ENCODE measurements at places on chromosomes 2 and 18. TPM values are rescaled to one million over a fixed set of nuclear protein-coding genes. Genes with fewer than 3 reads are reported as not detected.

The CENPA gene
- 0.50 TPM for total RNA-seq

The UNC80 gene
- not detected for total RNA-seq

The CDCA7 gene
- total RNA-seq = 1.4 TPM

The SGO2 gene
- total RNA-seq = 2.3 TPM

The RESP18 gene
- total RNA-seq = not detected

- H3K27me3 ChIP-seq = no peaks in the 10 kb centered on the region
- no peak for DNase-seq
- no peak overlapping the region for H3K27ac ChIP-seq
- H3K36me3 ChIP-seq = no peaks in the 10 kb centered on the region
- H3K4me1 ChIP-seq = no peaks in the 10 kb centered on the region
Measured at GRCh38 chr2:71702071-71702970, 249.0 kb downstream of the DYSF start.

- no peaks in the 10 kb centered on the region for H3K27me3 ChIP-seq
- H3K36me3 ChIP-seq = no peaks in the 10 kb centered on the region
- H3K27ac ChIP-seq = no peak overlapping the region
- peaks cover 5% of the 10 kb centered on the region for H3K4me1 ChIP-seq
- no peak overlapping the region for H3K4me3 ChIP-seq
Measured at GRCh38 chr2:99695944-99696253, 206.1 kb upstream of the REV1 start.

GRCh38 chr2:187188783-187189631, 259.0 kb downstream of the CALCRL start:
- no peak overlapping the region for H3K4me3 ChIP-seq
- H3K27ac ChIP-seq = no peak overlapping the region
- no peaks in the 10 kb centered on the region for H3K4me1 ChIP-seq
- no peaks in the 10 kb centered on the region for H3K36me3 ChIP-seq

DNA sequence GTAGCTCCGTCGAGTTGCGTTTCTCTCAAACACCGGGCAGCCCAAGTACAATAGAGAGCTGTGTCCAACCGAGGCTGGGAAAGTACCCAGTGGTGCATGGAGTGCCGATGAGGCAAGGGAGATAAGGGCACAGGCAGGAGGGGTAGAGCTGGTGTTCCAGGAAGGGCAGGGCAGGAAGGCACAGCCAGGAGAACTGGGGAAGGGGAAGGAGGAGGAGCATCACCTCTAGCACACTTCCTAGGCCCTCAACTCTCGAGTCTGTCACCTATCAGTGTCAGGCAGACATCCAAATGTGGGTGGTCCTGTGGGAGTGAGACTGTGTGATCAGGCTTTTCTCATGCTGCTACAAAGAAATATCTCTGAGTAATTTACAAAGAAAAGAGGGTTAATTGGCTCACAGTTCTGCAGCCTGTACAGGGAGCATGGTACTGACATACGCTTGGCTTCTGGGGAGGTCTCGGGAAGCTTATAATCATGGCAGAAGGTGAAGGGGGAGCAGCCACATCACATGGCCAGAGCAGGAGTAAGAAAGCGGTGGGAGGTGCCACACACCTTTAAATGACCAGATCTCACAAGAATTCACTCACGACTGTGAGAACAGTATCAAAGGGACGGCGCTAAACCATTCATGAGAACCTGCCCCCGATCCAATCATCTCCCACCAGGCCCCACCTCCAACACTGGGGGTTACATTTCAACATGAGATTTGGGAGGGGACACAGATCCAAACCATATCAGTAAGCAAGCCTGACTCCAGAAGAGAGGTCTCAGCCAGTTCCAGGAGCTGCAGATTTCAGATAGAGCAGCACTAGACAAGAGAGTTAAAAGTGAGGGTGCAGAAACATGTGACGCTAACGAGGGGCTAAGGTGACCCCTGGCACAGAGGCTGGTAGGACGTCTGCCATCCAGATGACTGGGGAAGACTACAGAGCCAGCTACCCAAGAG, 75.7 kb downstream of the MBOAT2 start:
- H3K4me1 ChIP-seq = no peaks in the 10 kb centered on the region
- H3K27me3 ChIP-seq = no peaks in the 10 kb centered on the region
- H3K4me3 ChIP-seq = no peak overlapping the region

DNA sequence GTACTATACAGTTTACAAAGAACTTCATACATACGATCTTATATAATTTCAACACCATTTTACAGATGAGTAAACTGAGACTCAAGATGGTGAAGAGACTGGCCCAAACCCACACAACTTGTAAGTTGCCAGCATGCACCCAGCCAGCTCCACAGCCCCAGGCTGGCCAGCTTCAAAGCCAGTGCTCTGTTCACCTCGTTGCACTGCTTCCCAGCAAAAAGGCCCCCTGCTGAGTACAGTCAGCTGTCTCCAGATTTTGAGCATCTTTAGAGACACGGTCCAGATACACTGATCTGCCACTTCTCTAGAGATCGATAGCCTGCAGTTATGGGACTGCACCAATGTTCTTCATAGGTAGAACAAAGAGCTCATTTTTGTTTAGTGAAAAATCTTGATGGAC, 257.2 kb upstream of the CHAC2 start:
- no peak overlapping the region for H3K27ac ChIP-seq
- H3K27me3 ChIP-seq = no peaks in the 10 kb centered on the region
- no peak overlapping the region for H3K4me3 ChIP-seq
- DNase-seq = no peak

- DNase-seq = no peak
- no peak overlapping the region for H3K4me3 ChIP-seq
- no peaks in the 10 kb centered on the region for H3K27me3 ChIP-seq
- H3K27ac ChIP-seq = no peak overlapping the region
- H3K36me3 ChIP-seq = no peaks in the 10 kb centered on the region
Measured at GRCh38 chr2:112912403-112912802, 1.4 kb downstream of the IL37 start.

DNA sequence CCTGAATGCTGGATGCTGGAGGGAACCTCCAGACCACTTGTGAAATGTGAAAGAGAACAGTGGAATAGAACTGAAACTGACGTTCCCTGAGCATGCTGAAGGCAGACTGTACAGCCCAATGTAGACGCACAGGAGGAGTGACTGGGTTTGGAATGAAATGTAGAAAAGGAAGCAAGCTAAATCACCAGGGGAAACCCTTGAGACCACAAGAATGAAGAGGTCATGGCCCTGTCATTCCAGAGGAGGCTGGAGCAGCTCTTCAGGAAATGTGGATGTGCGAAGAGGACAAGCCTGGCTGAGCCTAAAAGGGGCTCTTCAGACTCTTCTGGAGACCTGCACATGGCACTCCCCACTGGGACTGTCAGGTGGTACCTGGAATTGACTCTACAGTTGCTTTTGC, 118.5 kb upstream of the ALPP start:
- H3K4me3 ChIP-seq = no peak overlapping the region
- peaks cover 20% of the 10 kb centered on the region for H3K36me3 ChIP-seq
- no peaks in the 10 kb centered on the region for H3K4me1 ChIP-seq
- no peaks in the 10 kb centered on the region for H3K27me3 ChIP-seq

GRCh38 chr2:223501641-223502040, 100.5 kb downstream of the SCG2 start:
- H3K27ac ChIP-seq = no peak overlapping the region
- H3K4me1 ChIP-seq = no peaks in the 10 kb centered on the region
- H3K4me3 ChIP-seq = no peak overlapping the region
- H3K27me3 ChIP-seq = no peaks in the 10 kb centered on the region
- no peaks in the 10 kb centered on the region for H3K36me3 ChIP-seq

DNA sequence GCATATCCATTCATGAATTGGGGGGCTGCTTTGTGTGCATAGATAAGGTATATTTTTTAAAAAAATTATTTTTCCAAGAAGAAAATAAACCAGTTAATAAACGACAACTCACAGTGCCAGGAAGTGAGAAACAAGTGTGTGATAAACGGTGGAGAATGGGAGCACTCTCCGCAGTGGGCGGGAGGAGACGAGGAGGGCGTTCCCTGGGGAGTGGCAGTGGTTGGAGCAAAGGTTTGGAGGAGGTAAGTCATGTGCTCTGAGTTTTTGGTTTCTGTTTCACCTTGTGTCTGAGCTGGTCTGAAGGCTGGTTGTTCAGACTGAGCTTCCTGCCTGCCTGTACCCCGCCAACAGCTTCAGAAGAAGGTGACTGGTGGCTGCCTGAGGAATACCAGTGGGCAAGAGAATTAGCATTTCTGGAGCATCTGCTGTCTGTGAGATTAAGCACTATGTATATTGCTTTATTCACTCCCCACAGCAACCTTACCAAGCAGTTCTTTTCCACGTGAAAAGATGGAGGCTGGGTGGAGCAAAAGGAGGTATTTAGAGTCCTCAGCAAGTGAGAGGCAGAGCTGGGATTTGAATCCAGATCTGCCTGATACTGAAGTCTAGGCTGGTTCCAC, 27.0 kb upstream of the CASP8 start:
- H3K27me3 ChIP-seq = no peaks in the 10 kb centered on the region
- H3K4me3 ChIP-seq = peak overlapping the region; percentile 63
- peak overlapping the region; percentile 90 for H3K27ac ChIP-seq
- H3K36me3 ChIP-seq = peaks cover 10% of the 10 kb centered on the region

DNA sequence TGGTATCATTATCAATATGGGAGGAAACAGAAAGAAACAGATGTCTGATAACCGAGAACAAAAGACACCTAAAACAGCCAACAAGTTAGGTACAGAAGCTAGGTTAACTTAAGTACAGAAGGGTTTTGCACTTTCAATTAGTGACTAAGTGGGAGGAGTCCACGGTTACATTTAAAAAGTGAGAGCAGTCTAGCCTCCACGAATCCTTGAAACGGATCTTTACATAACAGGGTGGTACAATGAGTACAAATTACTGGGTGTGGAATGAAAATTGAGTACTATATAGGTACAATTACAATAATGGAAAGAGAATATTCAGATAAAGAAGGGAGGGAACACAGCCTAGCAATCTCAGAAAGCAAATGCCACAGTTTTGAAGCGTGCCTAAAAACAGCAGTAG, 76.6 kb downstream of the TLK1 start:
- H3K4me1 ChIP-seq = peaks cover 3% of the 10 kb centered on the region
- H3K4me3 ChIP-seq = no peak overlapping the region
- no peak for DNase-seq
- no peaks in the 10 kb centered on the region for H3K27me3 ChIP-seq
- H3K36me3 ChIP-seq = peaks cover 7% of the 10 kb centered on the region

GRCh38 chr2:98777710-98778109, 46.8 kb upstream of the MGAT4A start:
- no peaks in the 10 kb centered on the region for H3K27me3 ChIP-seq
- no peak overlapping the region for H3K27ac ChIP-seq
- peaks cover 8% of the 10 kb centered on the region for H3K4me1 ChIP-seq
- DNase-seq = no peak

- no peak overlapping the region for H3K4me3 ChIP-seq
- H3K4me1 ChIP-seq = peaks cover 4% of the 10 kb centered on the region
- no peaks in the 10 kb centered on the region for H3K27me3 ChIP-seq
- no peak overlapping the region for H3K27ac ChIP-seq
- H3K36me3 ChIP-seq = no peaks in the 10 kb centered on the region
Measured at GRCh38 chr18:76351961-76352581, 143.0 kb downstream of the ZNF516 start.

DNA sequence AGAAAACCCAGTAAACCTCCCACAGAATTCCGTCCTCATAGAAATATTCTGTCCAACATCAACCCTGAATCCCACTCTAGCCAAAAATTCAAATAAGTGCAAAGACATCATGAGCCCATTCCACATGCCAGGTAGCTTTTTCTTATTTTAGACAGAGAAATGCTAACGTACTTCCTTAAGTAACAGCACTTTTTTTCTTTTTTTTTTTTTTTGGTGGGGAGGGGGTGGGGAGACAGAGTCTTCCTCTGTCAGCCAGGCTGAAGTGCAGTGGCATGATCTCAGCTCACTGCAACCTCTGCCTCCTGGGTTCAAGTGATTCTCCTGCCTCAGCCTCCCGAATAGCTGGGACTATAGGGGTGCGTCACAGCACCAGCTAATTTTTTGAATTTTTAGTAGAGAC, 45.5 kb downstream of the ANKRD44 start:
- H3K27me3 ChIP-seq = no peaks in the 10 kb centered on the region
- no peak overlapping the region for H3K4me3 ChIP-seq
- H3K4me1 ChIP-seq = peaks cover 57% of the 10 kb centered on the region
- no peak for DNase-seq

- H3K27me3 ChIP-seq = no peaks in the 10 kb centered on the region
- no peak overlapping the region for H3K4me3 ChIP-seq
- H3K27ac ChIP-seq = no peak overlapping the region
- no peak for DNase-seq
- H3K4me1 ChIP-seq = no peaks in the 10 kb centered on the region
- no peaks in the 10 kb centered on the region for H3K36me3 ChIP-seq
Measured at GRCh38 chr2:1736045-1736444, 8.3 kb downstream of the PXDN start.

DNA sequence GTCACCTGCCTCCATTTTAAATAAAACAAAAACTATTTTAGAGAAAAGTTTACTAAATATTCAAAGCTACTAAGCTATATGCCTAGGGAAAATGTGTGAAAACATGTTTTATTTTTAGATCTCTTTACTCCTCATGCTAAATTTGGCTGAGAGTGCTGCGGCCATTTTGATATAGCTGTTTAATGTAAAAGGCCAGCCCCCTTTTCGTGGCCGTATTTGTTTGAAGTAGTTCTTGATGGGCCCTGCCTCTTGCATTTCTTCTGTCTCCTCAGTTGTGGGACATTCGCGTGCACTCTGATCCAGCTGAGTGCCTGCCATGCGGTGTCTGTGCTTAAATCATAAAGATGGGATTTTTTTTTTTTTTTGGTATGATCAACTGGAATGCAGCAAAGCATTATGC, 64.0 kb downstream of the ZNF407 start:
- DNase-seq = no peak
- H3K4me1 ChIP-seq = peaks cover 8% of the 10 kb centered on the region
- no peaks in the 10 kb centered on the region for H3K27me3 ChIP-seq
- no peak overlapping the region for H3K4me3 ChIP-seq

DNA sequence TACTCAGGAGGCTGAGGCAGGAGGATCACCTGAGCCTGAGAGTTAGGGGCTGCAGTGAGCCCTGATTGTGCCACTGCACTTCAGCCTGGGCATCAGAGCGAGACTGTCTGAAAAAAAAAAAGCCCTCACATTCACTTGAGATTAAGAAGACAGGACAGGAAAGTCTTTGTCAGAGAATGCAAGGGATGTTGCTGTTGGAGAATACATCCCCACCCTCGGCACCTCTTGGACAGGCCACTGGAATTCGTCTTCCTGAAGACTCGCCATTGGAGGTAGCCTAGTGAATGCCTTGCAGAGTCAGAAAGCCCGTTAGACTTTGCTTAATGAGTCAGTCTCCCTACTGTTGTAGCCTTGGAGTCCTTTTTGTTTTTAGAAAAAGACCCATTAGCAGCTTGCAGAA, 205.6 kb downstream of the FAM210A start:
- no peaks in the 10 kb centered on the region for H3K27me3 ChIP-seq
- no peaks in the 10 kb centered on the region for H3K4me1 ChIP-seq
- H3K36me3 ChIP-seq = peaks cover 2% of the 10 kb centered on the region

- DNase-seq = no peak
- no peak overlapping the region for H3K4me3 ChIP-seq
- no peaks in the 10 kb centered on the region for H3K4me1 ChIP-seq
Measured at GRCh38 chr2:80363791-80364349, 59.3 kb upstream of the LRRTM1 start.

- no peaks in the 10 kb centered on the region for H3K27me3 ChIP-seq
- H3K4me3 ChIP-seq = no peak overlapping the region
- H3K27ac ChIP-seq = no peak overlapping the region
- H3K36me3 ChIP-seq = no peaks in the 10 kb centered on the region
Measured at GRCh38 chr18:68275616-68276015, 439.3 kb downstream of the TMX3 start.
